ENCODE measurements at places on chromosomes 12 and 14.

DNA sequence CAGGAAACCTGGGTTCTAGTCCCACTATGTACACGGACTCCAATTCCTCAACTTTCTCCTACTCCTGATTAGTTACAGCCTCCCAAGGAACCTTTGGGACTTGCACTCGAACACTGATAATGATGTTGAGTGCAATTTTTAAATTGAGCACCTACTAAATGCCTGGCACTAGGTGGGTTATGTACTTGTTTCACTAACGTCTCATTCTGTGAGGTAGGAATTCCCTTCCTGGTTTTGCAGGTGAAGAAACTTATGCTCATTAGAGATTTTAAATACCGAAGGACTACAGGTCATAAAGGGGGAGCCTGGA lies 536 bp downstream of the PARPBP start:
- no peak for DNase-seq

DNA sequence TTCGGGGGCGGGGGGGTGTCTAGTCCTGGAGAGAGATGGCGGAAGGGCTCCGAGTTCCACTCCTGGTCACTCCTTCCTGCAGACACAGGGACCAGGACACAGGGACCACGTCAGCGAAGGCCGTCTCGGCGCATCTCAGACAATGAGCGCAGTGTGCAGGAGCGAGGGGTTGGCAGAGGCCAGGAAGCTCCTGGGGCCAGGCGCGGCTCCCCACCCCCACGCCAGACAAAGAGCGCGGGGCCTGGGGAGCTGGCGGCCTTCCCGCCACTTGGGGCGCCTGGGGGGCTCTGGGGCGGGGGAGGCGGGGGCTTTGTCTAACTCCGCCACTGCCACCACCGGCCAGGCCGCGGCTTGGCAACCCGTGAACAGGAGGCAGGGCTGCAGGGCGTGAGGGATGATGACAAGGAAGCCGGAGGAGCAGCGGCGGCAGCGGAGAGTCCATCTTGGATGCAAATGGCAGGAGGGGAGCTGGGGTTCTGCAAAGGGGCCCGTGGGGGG lies 2.2 kb downstream of the CDK2AP1 start:
- DNase-seq, result peak; percentile 87

- DNase-seq, result peak; percentile 82
These were observed 41.9 kb downstream of the CCNK start for GRCh38 chr14:99522934-99523703.

DNA sequence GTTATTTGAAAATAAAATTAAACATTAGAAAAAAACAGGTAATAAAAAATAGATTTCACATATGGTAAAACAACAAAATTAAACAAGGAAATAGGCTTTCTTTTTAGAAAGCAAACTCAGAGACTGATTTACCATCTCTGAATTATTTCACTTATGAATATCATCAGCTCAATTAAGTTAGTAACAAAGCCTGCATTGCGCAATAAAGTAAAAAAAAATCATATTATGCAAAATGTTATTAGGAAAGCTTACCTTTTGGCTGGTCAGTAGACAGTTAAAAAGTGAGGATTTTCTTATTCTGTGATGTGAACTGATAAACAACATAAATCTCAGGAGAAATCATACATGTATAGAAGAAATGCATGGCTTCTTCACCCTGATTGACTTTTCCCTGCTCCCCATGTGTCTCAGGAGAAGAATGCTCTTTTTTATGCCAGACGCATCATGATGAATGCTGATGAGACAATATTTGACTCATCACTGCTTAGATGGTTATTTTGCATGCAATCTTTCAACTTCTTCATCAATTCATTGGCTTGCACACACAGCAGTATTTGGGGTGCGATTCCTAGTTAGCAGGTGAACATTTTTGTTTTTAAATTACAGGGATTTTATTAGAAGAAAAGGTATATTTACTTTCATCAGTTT lies 124.5 kb upstream of the USP15 start:
- DNase-seq, result no peak

GRCh38 chr12:79690638-79691510 lies at the start of gene PAWR:
TSS of gene PAWR (minus strand) at chr12:79690964. CDS start at chr12:79690244, 720 bp downstream.
- DNase-seq, result peak; percentile 89

DNA sequence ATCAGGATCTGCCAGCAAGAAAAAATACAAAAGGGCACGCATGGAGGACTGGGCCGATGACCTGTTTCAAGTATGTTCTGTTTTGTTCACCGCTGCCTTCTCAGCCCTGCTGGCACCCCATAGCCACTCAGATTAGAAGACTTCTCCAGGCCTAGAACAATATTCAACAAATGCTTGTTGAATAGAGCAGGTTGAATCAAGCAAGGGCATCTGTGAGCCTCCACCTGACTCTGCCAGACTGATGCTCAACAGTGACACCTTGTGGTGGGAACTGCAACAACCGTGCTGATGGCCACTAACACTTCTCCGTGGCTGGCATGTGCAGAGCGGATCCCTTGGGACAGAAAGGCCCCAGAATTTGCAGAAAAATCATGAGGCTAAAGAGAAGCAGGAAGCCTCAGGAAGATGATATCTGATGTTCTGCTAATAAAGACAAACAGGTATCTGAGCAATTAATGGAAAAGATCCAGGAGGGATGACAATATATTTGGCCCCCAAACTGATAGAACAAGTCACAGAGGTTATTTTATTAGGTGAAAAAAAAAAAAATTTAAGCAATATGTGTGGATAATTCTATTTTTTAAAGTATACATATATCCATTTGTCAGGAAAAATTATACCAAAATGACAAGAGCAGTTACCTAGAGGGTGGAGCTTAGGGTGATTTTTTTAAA lies 114.3 kb downstream of the KSR2 start:
- DNase-seq, result peak; percentile 52

GRCh38 chr14:79080040-79080439 lies 909.9 kb downstream of the NRXN3 start:
- DNase-seq, result no peak

DNA sequence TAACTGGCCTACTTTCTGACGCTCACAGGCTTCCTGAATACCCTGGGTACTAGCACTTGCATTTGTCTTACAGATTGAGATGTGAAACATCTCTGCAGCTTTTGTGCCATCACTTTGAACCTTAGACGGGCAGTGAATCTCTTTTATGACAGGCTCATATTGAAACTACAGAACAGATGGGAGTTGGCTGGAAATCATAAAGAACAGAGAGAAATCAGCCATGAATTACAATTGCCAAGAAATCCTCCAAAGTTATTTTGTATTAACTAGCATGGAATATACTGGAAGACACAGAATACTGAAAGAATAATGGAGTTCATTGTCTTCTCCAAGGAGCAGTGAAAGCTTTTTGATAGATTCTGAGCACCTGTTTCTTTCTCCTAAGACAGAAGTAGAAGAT lies 32.7 kb downstream of the MYF5 start:
- no peak for DNase-seq

GRCh38 chr12:21501258-21502163 lies at the start of the genes GOLT1B and RECQL:
TSS of gene GOLT1B (plus strand) at chr12:21501789. CDS start at chr12:21501924, 135 bp downstream.
TSS of gene RECQL (minus strand) at chr12:21501635. CDS start at chr12:21499570, 2,065 bp downstream.
- peak; percentile 92 for DNase-seq

GRCh38 chr12:55983232-55983842 lies 9.5 kb downstream of the RAB5B start:
- no peak for DNase-seq

DNA sequence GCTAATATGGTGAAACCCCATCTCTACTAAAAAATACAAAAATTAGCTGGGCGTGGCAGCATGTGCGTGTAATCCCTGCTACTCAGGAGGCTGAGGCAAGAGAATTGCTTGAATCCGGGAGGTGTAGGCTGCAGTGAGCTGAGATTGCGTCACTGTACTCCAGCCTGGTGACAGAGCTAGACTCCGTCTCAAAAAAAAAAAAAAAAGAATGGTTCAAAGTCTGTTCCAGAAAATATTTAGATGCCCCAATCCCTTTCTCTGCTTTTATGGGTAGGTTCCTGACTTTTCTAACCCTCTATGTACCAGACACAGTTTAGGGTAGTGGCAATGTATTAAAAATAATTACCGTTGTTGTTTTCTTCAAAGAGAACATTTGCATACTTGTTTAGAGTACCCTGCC lies 161.4 kb downstream of the STXBP6 start:
- DNase-seq, result no peak

GRCh38 chr14:99747582-99748330 lies 45.5 kb upstream of the EML1 start:
- DNase-seq, result no peak

DNA sequence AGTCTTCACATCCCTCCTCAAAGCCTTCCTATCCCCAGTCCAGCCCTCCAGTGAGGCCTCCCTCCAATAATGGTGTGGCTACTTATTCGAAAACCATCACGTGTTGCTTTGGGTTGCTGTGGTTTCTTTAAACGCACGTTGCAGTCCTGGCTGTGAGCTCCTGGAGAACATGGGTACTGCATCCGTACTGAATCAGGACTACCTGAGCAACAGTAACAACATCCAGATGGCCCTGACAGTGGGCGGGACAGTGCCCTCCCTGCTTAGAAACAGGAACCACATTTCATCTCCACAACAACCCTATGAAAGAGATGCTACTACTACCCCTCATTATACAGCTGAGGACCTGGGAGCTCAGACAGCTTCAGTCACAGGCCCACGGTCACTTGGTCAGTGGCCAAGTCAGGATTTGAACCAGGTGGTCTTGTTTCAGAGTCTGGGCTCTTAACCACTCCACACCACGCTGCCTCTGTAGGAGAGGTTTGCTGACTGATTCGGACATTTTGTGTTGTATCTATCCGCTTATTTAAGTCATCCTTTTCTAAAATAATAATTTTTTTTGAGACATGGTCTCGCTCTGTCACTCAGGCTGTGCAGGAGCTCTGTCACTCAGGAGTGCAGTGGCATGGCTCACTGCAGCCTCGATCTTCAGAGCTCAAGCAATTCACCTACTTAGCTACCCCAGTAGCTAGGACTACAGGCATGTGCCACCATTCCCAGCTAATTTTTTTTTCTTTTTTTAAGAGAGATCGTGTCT lies 104.8 kb downstream of the DPF3 start:
- no peak for DNase-seq

GRCh38 chr12:54409267-54409666 lies 9.8 kb downstream of the ITGA5 start:
- no peak for DNase-seq

DNA sequence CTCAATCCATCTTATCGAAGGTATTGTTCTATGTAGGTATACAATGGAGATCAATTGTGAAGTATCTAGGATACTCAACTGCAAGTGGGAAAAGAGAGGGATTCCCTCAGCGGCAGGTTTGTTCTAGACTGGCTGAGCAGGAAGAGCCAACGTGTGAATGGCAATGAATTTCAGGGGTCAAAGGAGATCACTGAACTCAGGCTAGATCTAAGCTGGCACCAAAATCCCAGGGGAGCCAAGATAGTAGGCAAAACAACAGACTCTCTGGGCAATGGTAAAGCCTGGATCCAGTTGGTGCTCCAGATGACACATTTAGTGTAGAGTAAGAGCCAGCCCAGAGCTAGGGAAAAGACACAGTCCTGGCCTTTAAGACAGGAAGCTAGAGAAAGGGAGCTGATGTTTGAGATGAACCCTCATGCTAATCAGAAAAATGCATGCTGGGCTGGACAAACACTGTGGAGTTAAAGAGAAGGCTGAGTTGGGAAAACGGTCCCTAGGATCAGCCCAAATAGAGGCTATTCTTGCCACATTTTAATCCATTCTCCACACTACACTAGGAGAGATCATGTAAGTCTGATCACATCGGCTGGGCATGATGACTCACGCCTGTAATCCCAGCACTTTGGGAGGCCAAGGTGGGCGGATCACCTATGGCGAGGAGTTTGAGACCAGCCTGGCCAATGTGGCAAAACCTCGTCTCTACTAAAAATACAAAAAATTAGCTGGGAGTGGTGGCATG lies 45.6 kb downstream of the EFCAB11 start:
- no peak for DNase-seq

DNA sequence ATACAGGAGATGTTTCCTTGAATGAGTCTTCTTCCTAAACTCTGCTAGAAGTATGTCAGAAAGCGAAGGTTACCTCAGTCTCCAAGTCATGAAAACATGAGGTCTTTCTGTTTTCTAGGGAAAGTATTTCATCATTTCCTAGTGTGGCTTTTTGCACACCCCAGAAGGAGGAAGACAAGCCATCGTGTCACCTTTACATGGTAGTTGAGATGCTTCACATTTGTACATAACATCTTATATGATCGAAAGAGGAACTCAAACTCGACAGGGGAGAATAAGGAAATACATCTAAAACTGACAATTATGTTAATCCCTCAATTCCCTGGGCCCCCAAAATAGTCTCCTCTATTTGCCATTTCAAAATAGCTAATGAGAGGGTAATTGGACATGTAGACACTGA lies 214.1 kb upstream of the PLEKHG7 start:
- DNase-seq, result no peak
